ENCODE measurements at places on chromosomes 5 and 9. TPM values are rescaled to one million over a fixed set of nuclear protein-coding genes. Genes with fewer than 3 reads are reported as not detected.

Gene ROR2
- 18.7 TPM for total RNA-seq

Gene MAMDC2
- 42.4 TPM for total RNA-seq

GRCh38 chr5:102545175-102545574 is 46.4 kb upstream of the SLCO6A1 start:
- DNase-seq = no peak

GRCh38 chr9:126614455-126615244 is 922 bp downstream of the LMX1B start:
- DNase-seq = no peak

DNA sequence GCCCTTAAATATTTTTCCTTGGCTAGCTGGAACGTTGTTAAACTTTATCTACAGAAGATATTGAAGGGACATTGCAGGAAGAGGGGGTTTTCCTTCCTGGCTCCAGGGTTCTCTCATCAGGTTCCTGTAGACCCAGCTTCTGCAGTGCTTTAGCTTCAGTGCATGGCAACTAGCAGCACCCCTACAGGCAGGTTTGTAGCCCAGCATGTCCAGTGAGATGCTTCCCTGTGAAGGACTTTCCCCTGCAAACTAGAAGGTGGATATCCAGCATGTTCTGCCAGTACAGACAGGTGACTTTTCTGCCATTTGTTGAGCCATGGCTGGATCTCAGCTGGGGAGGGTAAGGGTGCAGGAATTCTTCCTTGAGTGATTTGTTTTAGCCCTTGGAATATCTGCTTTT is 10.4 kb downstream of the CCL28 start:
- DNase-seq = no peak

GRCh38 chr5:152094716-152095115 is 170.1 kb upstream of the GLRA1 start:
- no peak for DNase-seq

DNA sequence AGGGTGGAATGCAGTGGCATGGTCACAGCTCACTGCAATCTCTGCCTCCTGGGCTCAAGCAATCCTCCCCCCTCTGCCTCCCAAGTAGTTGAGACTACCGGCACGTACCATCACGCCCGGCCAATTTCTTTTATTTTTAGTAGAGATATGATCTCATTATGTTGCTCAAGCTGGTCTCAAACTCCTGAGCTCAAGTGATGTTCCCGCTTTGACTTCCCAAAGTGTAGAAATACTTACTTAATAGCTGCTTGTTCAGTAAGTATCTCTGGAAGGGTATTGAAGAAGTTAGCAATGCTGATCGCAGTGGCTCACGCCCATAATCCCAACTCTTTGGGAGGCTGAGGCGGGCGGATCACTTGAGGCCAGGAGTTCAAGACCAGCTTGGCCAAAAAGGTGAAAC is 35.7 kb upstream of the PLIN2 start:
- DNase-seq = no peak

GRCh38 chr9:38035873-38036272 is 33.2 kb downstream of the SHB start:
- DNase-seq = no peak

DNA sequence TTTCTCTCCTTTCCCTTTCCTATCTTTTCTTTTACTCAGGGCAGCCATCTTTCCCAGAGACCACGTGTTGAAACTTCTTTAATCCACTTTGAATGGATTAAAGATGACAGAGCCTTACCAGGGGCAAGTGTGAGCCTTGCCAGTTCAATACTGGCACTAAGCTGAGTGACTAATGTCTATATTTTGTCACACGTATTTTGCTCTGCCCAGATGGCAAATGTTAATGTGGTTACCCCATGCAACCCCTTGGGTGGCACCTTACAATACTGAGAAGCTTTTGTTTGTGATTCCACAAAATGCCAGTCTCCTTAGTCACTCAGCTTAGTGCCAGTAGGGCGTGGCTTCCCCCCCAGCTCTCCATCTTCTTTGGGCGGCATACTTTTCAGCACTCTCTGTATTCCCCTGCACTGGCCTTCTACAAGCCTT is 24.8 kb downstream of the ANXA1 start:
- no peak for DNase-seq

All from stomach (tissue), 19 donors.